ENCODE measurements at places on chromosomes 6 and 20.

DNA sequence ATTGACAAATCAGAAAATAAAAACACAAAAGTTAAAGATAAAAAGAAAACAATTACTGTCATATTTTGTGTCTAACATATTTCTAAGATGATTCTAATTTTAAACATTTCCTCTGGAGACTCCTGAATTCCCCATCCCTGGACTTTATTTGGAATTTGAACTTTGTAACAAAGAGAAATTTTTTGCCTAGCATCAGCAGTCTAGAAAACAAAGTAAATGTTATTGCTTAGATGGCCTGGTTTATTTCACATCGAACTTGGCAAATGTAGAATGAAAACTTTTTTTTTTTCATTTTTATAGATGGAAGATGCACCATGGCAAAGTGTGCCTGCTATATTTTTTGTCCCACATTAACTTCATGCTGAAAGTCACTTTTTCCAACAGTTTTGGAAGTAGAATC lies 159.1 kb downstream of the TBX18 start:
- DNase-seq = no peak

GRCh38 chr6:56087421-56087820 lies 160.0 kb downstream of the COL21A1 start:
- DNase-seq = no peak

DNA sequence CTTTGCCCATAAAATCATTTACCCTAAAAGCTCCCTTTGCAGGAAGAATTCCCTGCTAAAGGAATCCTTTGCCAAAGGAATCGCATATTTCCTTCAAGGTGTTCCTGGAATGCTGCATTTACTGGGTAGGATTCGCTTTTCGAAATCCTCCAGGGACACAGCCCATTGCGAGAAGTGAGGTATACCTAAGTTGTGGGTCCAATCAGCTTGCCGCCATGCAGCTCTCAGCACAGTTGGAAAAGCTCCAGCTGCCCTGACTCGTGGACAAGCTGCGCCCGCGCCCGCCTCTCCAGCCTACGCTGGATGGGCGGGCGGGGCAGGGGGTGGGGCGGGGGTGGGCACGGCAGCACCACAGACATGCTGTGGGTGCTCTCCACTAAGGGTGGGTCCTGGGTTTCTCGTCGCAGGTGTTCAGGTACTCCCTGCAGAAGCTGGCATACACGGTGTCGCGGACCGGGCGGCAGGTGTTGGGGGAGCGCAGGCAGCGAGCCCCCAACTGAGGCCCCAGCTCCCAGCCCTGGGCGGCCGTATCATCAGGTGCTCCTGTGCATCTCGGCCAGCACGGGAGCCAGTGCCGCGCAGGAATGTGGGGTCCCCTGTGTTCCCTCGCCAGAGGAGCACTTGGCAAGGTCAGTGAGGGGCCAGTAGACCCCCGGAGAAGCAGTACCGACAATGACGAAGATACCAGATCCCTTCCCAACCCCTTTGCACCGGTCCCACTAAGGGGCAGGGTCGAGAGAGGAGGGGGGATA lies 1.4 kb downstream of the NNAT start:
- no peak for DNase-seq

DNA sequence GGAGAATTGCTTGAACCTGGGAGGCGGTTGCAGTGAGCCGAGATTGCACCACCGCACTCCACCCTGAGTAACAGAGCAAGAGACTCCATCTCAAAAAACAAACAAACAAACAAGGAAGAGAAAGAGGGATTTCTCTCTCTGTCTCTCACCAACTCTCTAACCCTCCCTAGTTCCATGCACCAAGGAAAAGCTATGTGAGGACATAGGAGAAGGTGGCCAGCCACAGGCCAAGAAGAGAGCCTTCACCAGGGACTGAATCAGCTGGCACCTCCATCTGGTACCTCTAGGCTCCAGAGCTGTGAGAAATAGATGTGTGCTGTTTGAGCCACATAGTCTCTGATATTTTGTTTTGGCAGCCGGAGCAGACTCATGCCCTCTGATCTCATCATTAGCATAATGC lies 9.0 kb upstream of the FAM110A start:
- no peak for DNase-seq

DNA sequence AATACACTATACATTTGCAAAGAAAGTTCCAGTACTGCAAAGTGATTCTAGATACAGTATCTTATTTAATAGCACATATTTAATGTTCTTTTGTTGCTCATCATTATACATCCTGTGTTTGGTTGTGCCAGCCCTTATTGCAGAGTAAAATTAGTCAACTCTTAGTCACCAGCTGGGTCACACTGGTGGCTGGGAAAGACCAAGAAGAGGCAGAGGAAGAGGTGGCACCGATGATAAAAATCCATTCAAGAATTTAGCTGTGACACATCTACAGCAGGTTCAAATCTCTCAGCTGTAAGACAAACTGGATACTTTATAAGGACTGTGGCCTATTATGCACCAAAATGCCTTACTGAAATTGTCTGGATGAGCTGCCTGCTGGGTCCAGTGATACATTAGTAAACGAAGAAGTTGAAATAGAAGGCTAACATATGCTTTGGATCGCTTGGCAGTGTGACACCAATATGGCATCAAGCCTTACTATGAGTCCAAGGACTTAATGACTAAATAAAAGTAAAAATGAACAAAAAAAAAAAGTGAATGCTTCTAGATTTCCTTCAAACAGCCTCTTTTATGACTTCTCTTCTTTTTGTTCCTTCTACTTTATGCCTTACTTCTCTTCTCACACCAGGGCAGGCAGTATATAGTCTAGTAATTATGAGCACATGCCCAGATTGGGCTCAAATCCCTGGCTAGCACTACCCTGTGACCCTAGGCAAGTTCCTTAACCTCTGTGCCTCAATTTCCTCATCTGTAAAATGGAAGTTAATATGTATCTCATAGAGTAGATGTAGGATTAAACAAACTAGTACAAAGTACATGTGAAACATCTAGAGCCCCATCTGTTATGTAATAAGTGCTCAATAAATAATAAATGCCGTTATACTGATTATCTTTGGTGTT lies 29.4 kb upstream of the RNF8 start:
- DNase-seq = no peak

DNA sequence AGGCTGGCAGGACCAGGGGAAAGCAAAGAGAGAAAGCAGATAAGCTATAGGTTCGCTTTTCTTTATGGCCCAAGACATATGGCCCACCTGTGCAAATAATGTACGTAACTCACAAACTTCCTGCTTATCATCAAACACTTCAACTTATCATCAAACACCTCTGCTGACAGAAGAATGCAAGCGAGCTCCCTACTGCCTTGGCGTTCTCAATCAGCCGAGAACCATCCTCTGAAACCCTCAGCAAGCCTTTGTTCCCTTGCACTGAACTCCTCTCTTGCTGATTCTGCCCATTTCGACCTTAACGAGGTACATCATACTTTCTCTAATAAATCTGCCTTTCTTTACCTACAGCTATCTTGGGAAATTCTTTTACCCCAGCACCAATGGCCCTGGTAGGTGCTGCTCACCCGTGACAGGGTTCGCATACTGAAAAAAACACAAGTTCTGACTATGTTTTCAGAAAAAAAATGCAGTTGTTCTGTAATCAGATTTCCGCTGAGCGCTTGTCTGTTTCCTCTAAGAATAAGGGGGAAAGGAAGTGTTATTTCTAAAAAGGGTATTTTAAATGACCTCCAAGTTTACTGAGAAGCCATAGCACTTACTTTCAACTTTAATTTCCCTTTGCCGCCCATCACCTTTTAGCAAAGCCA lies 28.3 kb downstream of the SERPINB6 start:
- no peak for DNase-seq

DNA sequence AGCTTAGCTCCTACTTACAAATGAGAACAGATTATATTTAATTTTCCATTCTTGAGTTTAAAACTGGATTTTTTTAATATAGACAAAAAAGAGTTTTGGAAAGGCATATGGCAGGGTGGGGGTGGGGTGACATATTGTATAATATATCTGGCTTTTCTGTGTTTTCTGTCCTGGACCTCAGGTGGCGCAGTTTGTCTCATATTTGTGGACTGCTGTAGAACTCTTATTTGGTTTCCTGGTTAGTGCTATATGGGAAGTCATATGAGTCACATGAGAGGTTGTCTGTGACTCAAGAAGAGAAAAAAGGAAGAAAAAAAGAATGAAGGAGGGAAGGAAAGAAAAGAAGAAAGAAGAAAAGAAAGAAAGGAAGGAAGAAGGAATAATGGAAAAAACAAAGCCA lies 131.8 kb downstream of the CLVS2 start:
- DNase-seq = no peak

DNA sequence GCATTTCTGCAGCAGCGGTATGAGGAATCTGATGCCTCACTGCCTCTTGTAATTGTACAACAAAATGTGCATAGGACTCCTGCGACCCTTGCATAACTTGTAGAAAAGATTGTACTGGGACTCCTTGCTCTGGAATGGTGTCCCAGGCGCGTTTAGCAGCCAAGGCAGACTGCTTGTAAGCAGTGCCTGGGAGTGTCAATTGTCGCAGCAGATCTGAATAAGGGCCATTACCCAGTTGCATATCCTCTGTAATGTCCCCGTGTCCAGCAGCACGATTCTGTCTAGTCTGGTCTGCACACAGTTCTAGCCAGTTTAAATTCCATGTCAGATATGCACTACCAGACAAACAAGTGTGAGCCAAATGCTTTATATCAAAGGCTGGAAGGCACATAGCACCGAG lies 70.7 kb upstream of the BTN3A2 start:
- DNase-seq = no peak

- DNase-seq = no peak
Measured at GRCh38 chr20:36812594-36813463, 39.3 kb upstream of the DSN1 start.

DNA sequence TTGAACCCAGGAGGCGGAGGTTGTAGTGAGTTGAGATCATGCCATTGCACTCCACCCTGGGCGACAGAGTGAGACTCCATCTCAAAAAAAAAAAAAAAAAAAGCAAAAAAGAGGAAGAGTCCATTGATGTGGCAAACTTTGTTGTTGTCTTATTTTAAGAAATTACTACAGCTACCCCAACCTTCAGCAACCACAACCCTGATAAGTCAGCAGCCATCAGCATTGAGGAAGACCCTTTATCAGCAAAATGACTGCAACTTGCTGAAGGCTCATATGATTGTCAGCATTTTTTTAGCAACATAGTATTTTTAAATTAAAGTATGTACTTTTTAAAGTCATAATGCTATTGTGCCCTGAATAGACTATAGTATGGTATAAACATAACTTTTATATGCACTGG lies 48.8 kb downstream of the ZFP64 start:
- no peak for DNase-seq

- no peak for DNase-seq
Measured at GRCh38 chr6:120965814-120966213, 368.5 kb downstream of the TBC1D32 start.

- no peak for DNase-seq
Measured at GRCh38 chr20:20463933-20464374, 96.0 kb downstream of the INSM1 start.

DNA sequence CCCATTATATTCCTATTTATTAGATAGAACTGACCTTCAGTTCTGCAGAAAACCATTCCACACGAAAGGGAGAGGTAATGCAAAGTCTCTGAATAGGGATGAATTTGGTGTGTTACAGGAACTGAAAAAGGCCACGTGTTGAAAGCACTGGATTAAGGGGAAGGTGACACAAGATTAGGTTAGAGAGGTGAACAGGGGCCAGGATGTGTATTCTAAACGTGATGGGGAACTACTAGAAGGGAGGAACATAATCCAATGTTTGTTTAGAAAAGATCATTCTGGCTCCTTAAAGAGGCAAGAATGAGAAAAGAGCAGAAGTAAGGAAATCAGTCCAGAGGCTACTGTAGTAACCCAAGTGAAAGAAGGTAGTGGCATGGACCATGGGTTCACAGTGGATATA lies 6.3 kb upstream of the ZKSCAN8 start:
- no peak for DNase-seq

DNA sequence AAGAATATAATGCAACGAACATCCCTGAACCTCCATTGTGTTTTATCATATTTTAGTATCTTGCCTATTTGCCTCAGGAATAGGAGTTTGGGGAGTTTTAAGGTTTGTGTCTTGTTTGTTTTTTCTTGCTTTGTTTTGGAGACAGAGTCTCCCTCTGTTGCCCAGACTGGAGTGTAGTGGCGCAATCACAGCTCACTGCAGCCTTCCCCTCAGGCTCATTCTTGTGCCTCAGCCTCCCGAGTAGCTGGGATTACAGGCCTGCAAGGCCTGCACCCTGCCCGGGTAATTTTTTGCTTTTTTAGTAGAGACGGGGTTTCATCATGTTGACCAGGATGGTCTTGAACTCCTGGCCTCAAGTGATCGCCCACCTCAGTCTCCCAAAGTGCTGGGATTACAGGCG lies 63.3 kb upstream of the CARMIL1 start:
- no peak for DNase-seq

DNA sequence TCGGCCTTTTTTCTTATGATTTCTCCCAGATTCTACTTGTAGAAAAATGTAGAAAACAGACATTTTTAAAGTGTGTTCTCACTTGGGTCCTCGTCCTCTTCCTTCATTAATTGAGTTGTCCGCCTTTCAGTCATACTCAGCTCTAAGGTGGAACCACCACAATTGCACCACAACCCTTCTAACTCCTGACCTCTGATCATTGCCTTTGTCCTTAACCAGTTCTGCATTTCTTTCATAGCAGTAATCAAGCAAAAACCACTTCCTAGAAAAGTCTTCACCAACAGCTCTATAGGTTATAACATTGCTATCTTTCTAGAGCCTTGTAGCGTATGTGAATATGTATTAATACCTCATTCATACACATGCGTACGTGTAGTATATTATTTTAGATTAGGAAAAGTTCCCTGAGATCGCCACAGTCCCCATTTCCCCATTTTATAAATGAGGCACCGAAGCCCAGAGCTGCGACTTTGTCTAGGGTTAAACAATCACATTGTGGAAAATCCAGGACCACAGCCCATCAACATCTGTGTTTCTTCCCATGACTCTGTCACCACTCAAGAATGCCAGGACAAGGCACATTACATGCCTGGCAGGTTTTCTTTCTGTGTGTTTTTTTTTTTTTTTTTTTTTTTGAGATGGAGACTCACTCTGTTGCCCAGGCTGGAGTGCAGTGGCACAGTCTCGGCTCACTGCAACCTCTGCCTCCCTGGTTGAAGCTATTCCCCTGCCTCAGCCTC lies 175.5 kb downstream of the BTBD3 start:
- DNase-seq = no peak

DNA sequence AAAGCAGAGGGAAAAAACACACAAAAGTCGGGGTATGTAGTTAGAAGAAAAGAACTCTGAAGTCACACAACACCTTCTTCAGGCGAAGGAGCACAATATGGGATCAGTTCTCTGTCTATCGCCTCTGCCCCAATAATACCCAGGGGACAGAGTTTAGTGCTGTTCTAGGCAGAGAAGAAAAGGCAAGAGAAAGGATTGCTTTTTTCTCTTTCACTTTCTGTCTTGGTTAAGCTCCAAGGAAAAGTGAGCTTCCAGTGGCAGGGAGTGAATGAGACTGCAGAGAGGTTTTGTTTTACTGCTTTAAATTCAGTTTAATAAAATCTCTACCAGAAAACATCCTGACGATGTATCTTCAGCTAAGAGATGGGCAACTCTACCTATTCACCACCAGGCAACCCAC lies 86.6 kb upstream of the STXBP5 start:
- DNase-seq = no peak
